ENCODE measurements at places on chromosomes 4 and X. TPM values are rescaled to one million over a fixed set of nuclear protein-coding genes. Genes with fewer than 3 reads are reported as not detected.
A peak's percentile ranks its signal among the peaks of the same experiment; 100 is the strongest.

DNA sequence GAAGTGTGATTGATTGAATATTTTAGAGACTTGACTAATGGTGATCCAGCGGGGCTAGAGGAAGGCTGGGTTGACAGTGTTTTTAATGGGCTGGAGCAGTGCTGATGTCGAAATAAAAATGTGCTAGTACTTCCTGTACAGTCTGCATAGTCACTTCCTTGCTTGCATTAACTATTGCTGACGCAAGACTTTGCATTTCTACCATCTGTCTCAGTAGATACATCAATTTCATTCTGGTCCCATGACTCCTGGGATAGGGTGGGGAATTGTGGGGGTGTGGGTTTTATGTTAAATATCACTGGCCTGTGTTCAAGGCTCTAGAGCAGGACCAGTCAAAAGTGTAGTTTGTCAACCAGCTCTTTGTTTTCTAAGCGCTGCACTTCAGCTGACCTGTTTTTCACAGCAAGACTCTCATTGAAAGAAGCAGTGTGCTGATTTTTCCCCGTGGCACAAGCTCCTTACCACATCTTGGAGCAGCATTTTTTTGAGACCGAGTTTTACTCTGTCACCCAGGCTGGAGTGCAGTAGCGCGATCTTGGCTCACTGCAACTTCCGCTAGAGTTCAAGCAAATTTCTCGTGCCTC is 35.2 kb upstream of the PHEX start:
- no peaks in the 10 kb centered on the region for H3K4me1 ChIP-seq
- H3K27ac ChIP-seq = peak overlapping the region; percentile 12
- no peaks in the 10 kb centered on the region for H3K27me3 ChIP-seq
- H3K4me3 ChIP-seq = no peak overlapping the region

DNA sequence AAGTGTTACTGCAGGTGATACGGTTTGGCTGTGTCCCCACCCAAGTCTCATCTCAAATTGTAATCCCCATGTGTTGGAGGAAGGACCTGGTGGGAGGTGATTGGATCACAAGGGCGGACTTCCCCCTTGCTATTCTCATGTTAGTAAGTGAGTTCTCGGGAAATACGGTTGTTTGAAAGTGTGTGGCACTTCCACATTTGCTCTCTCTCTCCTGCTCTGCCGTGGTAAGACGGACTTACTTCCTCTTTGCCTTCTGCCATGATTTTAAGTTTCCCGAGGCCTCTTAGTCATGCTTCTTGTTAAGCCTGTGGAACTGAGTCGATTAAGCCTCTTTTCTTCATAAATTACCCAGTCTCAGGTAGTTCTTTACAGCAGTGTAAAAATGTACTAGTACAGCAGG is 65.2 kb upstream of the SLC7A11 start:
- H3K27ac ChIP-seq = no peak overlapping the region
- no peaks in the 10 kb centered on the region for H3K4me1 ChIP-seq
- no peaks in the 10 kb centered on the region for H3K27me3 ChIP-seq
- H3K4me3 ChIP-seq = no peak overlapping the region

DNA sequence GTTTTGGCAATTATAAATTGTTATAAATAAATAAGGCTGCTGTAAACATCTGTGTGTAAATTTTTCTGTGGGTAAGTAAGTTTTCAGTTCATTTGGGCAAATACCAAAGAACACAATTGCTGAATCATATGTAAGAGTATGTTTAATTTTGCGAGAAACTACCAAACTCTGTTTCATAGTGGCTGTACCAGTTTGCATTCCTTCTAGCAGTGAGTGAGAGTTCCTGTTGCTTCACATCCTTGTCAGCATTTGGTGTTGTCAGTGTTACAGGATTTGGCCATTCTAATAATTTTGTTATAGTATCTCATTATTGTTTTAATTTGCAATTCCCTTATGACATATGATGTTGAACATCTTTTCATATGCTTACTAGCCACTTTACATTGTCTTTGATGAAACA is 48.4 kb downstream of the ARFIP1 start:
- H3K27ac ChIP-seq = no peak overlapping the region
- H3K4me3 ChIP-seq = no peak overlapping the region
- H3K36me3 ChIP-seq = no peaks in the 10 kb centered on the region
- DNase-seq = no peak

DNA sequence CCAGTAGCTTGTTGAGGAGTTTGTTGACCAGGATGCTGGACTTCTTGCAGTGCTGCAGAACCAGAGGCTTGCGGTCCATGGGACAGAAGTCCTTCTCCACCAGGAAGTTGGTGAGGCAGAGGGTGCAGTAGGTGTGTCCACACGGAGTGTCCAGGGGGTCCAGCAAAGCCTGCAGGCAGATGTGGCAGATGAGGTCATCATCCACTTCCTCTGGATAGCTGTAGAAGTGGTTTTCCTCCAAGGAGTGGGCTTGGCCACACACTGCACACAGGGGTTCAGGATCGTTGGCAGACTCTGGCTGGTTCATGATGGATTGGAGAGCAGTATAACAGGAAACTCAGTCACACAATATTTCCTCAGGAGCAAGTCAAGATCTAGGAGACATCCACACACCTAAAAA is 17.6 kb downstream of the LNX1 start:
- peaks cover 9% of the 10 kb centered on the region for H3K4me1 ChIP-seq
- no peaks in the 10 kb centered on the region for H3K27me3 ChIP-seq
- no peaks in the 10 kb centered on the region for H3K36me3 ChIP-seq

DNA sequence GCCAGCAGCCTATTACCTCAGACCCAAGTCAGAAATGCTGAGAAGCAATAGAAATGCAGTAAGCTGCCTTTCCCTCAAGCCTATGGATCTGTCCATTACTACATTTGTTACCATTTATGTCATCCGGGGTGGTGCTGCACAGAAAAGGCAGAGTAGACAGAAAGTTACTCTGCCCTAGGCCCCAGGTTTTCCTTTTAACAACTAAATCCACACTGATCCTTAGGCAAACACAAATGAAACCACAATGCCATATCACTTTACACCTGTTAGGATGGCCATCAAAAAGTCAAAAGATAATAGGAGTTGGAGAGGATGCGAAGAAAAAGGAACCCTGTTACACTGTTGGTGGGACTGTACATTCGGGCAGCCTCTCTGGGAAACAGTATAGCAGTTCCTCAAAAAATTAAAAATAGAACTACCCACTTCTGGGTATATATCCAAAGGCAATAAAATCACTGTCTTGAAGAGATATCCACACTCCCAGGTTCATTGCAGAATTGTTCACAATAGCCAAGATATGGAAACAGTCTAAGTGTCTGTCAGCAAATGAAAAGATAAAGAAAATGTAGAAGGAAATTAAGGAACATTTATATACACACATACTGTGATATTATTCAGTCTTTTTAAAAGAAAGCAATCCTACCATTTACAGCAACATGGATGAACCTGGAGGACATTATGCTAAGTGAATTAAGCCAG is 186.3 kb downstream of the NWD2 start:
- no peak overlapping the region for H3K4me3 ChIP-seq
- H3K27ac ChIP-seq = no peak overlapping the region
- H3K27me3 ChIP-seq = no peaks in the 10 kb centered on the region
- DNase-seq = no peak
- no peaks in the 10 kb centered on the region for H3K4me1 ChIP-seq

- H3K4me3 ChIP-seq = no peak overlapping the region
- no peaks in the 10 kb centered on the region for H3K27me3 ChIP-seq
- H3K4me1 ChIP-seq = no peaks in the 10 kb centered on the region
- no peak overlapping the region for H3K27ac ChIP-seq
Observed at GRCh38 chrX:20454117-20454516, 187.4 kb upstream of the RPS6KA3 start.

GRCh38 chrX:129714581-129714980 is 24.2 kb upstream of the XPNPEP2 start:
- H3K4me1 ChIP-seq = no peaks in the 10 kb centered on the region
- DNase-seq = no peak
- no peak overlapping the region for H3K4me3 ChIP-seq
- no peak overlapping the region for H3K27ac ChIP-seq

GRCh38 chr4:6345866-6346265 is 76.2 kb downstream of the WFS1 start:
- no peaks in the 10 kb centered on the region for H3K36me3 ChIP-seq
- H3K4me1 ChIP-seq = no peaks in the 10 kb centered on the region
- no peak overlapping the region for H3K27ac ChIP-seq
- H3K4me3 ChIP-seq = no peak overlapping the region

- H3K36me3 ChIP-seq = no peaks in the 10 kb centered on the region
- no peak overlapping the region for H3K4me3 ChIP-seq
- H3K27ac ChIP-seq = no peak overlapping the region
- no peaks in the 10 kb centered on the region for H3K4me1 ChIP-seq
Observed at GRCh38 chr4:29423836-29424721, 1296.1 kb upstream of the PCDH7 start.

GRCh38 chr4:121199742-121200561 is 35.8 kb upstream of the TNIP3 start:
- H3K27ac ChIP-seq = no peak overlapping the region
- no peaks in the 10 kb centered on the region for H3K36me3 ChIP-seq
- H3K27me3 ChIP-seq = no peaks in the 10 kb centered on the region
- H3K4me3 ChIP-seq = no peak overlapping the region
- DNase-seq = no peak
- H3K4me1 ChIP-seq = peaks cover 7% of the 10 kb centered on the region

DNA sequence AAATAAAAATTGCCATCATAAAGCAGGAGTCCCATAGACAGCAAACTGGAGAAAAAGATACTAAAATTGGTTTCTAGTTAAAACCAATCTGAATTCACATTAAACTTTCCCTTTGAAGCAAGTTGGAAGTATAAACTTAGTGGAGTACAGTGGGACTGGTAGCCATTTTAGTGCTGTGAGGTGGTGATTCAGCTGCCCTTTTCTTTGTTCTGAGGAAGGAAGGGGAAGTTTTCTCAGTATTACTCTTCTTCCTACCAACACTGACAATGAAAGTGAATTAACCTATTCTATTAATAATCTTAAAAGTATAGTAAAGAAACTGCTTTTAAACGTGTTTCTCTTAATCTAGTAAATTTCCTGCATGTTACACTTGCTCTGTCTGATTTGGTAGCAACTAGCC is 36.7 kb downstream of the SLC9A6 start:
- no peaks in the 10 kb centered on the region for H3K27me3 ChIP-seq
- H3K27ac ChIP-seq = no peak overlapping the region
- DNase-seq = no peak
- H3K4me3 ChIP-seq = no peak overlapping the region
- no peaks in the 10 kb centered on the region for H3K4me1 ChIP-seq
- H3K36me3 ChIP-seq = no peaks in the 10 kb centered on the region

- H3K4me1 ChIP-seq = peaks cover 15% of the 10 kb centered on the region
- H3K27me3 ChIP-seq = no peaks in the 10 kb centered on the region
- no peak overlapping the region for H3K4me3 ChIP-seq
Observed at GRCh38 chr4:152479428-152480026, 56.4 kb downstream of the FBXW7 start.

DNA sequence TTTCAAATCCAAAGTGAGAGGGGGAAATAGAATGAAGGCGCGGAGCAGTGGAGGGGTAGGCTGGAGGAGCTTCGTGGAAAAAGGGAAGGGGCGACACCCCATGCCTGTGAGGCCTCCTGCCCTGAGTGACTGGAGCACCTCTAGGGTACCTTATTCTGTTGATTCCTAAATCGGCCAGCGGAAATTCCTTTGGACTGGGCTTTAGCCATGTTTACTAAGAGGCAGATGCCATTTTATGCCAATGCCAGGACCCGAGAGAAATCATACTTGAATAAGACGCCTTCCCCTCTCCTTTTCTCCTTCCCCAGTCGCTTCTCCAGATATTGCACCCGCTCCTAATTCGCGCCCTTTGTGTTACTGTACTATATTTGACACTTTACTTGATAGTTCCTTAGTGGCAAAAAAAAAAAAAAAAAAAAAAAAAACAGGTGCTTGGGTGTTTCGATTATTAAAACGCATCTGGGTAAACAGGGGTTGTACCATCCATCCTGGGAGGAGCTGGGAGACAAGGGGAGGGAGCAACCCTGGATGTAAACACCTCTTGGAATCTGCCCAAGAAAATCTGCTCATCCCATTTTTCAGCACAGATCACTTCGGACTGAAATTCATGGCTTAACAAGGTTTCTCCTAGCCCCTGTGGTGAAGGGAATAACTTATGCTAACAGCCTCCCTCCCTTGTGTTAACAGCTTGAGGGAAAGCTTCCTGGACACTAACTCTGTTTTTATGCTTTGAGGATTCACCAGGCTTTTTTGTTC is 1.5 kb downstream of the BMP3 start:
- no peak for DNase-seq
- H3K36me3 ChIP-seq = no peaks in the 10 kb centered on the region
- H3K27me3 ChIP-seq = no peaks in the 10 kb centered on the region

- DNase-seq = no peak
Observed at GRCh38 chr4:79249881-79250503, 75.9 kb downstream of the NAA11 start.

- no peaks in the 10 kb centered on the region for H3K36me3 ChIP-seq
- H3K4me3 ChIP-seq = no peak overlapping the region
- no peaks in the 10 kb centered on the region for H3K4me1 ChIP-seq
- no peak for DNase-seq
- no peaks in the 10 kb centered on the region for H3K27me3 ChIP-seq
- no peak overlapping the region for H3K27ac ChIP-seq
Observed at GRCh38 chr4:121326597-121326996, 54.2 kb downstream of the QRFPR start.

GRCh38 chrX:41014776-41015360 is 70.4 kb upstream of the USP9X start:
- H3K27me3 ChIP-seq = no peaks in the 10 kb centered on the region
- H3K4me3 ChIP-seq = no peak overlapping the region

- H3K4me1 ChIP-seq = no peaks in the 10 kb centered on the region
- no peak overlapping the region for H3K4me3 ChIP-seq
- DNase-seq = no peak
- H3K36me3 ChIP-seq = no peaks in the 10 kb centered on the region
Observed at GRCh38 chr4:133403913-133404312, 254.8 kb downstream of the PCDH10 start.

GRCh38 chr4:154126276-154126675 is 337.4 kb upstream of the SFRP2 start:
- no peak overlapping the region for H3K27ac ChIP-seq
- no peak for DNase-seq
- H3K36me3 ChIP-seq = no peaks in the 10 kb centered on the region
- H3K4me1 ChIP-seq = no peaks in the 10 kb centered on the region

DNA sequence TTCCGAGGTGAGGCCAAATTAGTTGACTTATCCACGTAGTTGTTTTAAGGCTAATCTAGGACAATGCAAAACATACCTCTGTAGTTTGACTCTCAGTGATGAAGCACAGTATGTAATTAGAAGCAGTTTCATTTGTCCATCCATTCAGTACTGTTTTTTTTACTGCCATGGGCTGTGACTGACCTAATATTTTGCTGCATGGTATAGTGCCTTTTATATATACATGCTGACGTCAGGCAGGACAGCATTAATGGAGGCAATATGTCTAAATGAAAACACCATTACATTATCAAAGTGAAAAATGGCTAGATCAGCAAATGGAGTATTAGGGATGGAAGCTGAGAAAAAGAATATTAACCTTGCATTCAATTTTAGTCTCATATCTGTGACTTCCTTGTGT is 66.9 kb downstream of the MFAP3L start:
- no peak overlapping the region for H3K27ac ChIP-seq
- no peak overlapping the region for H3K4me3 ChIP-seq
- H3K36me3 ChIP-seq = no peaks in the 10 kb centered on the region
- no peak for DNase-seq
- H3K27me3 ChIP-seq = no peaks in the 10 kb centered on the region

ABLIM2 gene
- total RNA-seq = 6.5 TPM

CITED1 gene
- not detected for total RNA-seq

CXCL8 gene
- total RNA-seq = 3.7 TPM

GPR119 gene
- total RNA-seq = not detected

DMRTC1 gene
- not detected for total RNA-seq

ZXDA gene
- total RNA-seq = 4.5 TPM

NPY1R gene
- 3.2 TPM for total RNA-seq

CTSO gene
- total RNA-seq = 25.1 TPM

All from upper lobe of left lung (tissue), 6 donors.